ENCODE measurements at places on chromosomes 1 and 21.

GRCh38 chr1:227779021-227779441, 36.4 kb upstream of the PRSS38 start:
- no peak for DNase-seq

GRCh38 chr1:206680279-206680678, 4.4 kb upstream of the MAPKAPK2 start:
- DNase-seq, result no peak

DNA sequence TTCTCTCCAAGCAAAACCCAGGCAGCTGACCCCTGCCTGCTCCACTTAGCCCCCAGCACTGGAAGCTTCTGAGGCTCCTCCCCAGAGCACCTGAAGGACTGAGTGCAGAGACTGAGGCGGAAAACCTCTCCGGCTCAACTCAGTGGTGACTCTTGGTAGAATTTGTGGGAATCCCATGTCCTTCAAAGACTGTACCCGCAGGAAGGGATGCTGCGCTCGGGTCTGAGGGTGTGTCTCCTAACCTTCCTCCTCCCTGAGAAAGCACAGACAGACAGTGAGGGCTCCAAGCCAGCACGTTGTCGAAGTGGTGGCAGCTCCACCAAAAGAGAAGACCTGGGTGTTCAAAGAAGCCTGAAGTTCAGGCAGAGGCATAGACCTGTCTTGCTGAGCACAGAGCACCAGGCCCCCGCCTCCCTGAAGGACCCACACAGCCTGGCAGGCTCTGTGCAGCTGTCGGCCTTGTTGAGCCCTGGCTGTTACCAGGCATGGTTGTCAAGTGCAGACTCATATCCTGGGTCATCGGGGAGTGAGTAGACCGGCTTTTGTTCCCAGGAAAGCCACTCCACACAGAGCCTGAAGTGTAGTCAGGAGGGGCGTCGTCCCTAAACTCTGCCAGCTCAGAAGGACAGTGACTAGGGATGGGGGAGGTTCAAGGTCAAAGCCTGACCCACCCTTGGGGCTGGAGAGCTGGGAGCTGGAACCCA, 36.7 kb downstream of the CSMD2 start:
- no peak for DNase-seq

- DNase-seq, result no peak
These were observed 43.7 kb downstream of the MRPL39 start for GRCh38 chr21:25563361-25564116.

- no peak for DNase-seq
These were observed 18.9 kb downstream of the SLC16A1 start for GRCh38 chr1:112937070-112937469.

- no peak for DNase-seq
These were observed 589.0 kb downstream of the USP25 start for GRCh38 chr21:16318651-16319300.

DNA sequence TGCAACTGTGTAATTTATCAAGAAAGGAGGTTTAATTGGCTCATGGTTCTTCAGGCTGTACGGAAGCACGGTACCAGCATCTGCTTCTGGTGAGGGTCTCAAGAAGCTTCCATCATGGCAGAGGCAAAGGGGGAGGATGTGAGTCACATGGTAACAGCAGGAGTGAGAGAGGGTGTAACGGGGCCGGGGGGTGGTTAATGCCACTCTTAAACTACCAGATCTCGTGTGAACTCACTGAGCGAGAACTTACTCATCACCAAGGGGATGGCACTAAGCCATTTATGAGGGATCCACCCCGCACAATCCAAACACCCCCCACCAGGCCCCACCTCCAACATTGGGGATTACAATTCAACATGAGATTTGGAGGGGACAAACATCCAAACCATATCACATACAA, 21.0 kb upstream of the IFFO2 start:
- no peak for DNase-seq

DNA sequence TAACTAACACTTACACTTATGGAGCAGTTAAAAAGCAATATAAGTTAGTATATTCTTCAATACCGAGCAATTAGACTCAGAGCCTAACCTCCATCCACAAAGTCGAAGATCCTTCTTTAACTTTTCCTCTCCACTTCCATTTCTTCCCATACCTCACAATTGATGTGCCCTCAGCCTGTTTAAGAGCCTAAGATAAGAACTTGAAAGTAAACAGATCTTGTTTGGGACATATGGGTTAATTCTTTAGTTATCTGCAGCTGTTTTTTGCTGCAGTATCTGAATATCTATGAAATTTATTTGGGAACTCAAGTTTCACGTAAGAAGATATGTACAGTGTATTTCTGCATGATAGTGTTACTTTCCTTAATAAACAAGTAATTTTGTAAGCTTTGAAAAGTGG, 51.5 kb downstream of the MIGA1 start:
- DNase-seq, result no peak

DNA sequence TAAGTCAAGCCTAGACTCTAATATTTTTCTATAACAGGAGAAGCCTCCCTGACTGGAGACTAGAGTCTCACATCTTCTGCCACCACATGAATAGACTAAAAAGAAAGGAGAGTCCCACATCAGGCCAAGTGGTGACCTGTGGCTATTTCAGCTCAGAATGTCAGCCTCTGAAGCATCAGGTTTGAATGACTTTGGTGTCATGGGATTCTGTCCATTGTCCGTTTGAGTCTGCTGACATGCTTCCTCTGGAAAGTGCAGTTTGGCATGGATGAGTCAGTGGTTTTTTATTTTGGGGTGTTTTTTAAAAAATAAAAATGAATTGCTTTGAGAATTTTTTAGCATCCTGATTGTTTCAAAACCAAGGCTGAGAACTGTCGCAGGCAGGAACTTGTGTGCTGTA, 19.5 kb downstream of the DYRK3 start:
- no peak for DNase-seq

- no peak for DNase-seq
These were observed 3.2 kb downstream of the OR6K3 start for GRCh38 chr1:158717344-158717743.

DNA sequence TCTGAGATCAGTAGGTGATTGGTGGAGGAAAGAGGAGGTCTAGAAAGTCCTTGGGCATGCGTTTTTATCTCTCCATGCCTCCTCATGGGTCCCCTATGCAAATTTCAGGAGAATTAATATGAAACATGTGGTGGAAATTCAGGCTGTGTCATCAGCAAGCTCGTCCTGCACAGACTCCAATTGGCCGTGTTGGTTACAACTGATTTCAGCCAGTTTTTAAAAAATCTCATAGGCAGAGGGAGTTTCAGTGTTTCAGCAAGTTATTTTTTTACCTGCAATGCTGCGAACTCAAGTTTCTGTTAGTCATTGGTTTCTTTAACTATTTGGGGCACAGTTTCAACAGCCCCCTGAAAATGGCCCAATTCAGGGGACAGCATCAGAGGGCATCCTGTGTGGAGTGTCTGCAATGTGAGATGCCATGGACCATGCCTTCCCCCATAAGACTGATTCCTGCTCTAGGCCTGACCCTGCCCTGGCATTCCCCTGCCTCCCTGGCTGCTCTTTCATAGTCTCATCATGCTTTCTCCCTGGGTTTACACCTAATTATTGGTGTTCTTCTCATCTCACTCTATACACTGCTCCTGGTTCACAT, 59.9 kb downstream of the C1orf198 start:
- DNase-seq, result no peak

Data from stimulated activated CD8-positive, alpha-beta memory T cell treated with anti-CD3 and anti-CD28 coated beads, Interleukin-15, amount 100 ng/mL, for 4 hours (primary cell).